Pons (tissue), 1 donor: ENCODE measurements at places on chromosomes 6 and 20.

GRCh38 chr6:125714441-125715090, 34.9 kb upstream of the HEY2 start:
- DNase-seq: no peak

GRCh38 chr6:42007286-42008137, 42.8 kb upstream of the TAF8 start:
- peak; percentile 31 for DNase-seq

- peak; percentile 74 for DNase-seq
Measured at GRCh38 chr6:68559716-68560115, 75.4 kb upstream of the ADGRB3 start.

GRCh38 chr6:23977706-23978105, 148.3 kb upstream of the NRSN1 start:
- no peak for DNase-seq

DNA sequence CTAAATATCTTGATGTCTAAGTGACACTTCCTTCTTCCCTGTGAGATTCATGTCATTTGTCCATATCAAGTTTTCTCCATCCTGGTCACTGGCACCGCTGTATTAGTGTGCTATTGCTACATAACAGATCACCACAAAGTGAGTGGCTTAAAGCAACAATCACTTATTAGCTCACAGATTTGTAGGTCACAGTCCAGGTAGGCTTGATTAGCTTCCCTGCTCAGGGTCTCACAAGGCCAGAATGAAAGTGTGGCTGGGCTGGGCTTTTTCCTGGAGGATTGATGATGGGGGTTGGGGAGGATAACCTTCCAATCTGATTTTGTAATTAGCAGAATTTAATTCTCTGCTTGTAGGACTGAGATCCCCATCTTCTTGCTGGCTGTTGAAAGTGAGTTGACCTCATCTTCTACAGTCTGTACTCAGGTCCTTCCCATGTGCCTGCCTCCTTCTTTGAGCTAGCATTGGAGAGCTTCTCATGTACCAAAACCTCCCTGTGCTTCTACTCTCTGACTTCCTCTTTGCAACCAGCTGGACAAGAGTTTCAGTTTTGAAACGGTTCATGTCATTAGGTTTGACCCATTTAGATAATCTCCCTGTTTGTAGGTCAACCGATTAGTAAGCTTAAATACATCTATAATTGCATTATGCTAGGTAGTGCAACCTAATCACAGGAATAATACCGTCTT, 152.4 kb upstream of the MAN1A1 start:
- DNase-seq: no peak

- DNase-seq: peak; percentile 34
Measured at GRCh38 chr6:161101517-161101916, 109.9 kb downstream of the MAP3K4 start.

DNA sequence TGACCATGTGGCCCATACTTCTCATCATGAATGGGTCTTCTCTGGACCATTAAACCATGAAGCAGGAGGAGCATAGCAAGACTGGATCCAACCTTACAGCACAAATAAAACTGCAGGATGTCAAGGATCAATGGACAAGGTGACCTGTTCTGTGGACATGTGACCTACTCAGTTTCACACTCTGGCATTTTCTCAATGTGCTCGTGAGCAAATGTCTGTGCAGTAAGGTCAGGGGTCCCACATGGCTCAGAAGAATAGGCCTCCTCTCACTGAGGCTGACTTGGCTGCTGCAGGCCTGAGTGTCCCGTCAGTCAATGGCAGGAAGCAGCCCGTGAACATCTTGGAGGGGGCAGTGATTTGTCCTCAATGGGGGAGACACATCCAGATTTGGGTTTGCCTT, 60.2 kb upstream of the IL20RA start:
- DNase-seq: no peak

- no peak for DNase-seq
Measured at GRCh38 chr6:20998748-20999448, 464.6 kb downstream of the CDKAL1 start.
